NCI-H345 (cell line): ENCODE measurements at places on chromosomes 16 and 17.

GRCh38 chr17:77475016-77475976, 334.5 kb downstream of the SEC14L1 start:
- no peak for DNase-seq

GRCh38 chr16:46621934-46622676, 926 bp upstream of the SHCBP1 start:
- DNase-seq: no peak

GRCh38 chr16:27564224-27564623, 14.3 kb downstream of the KATNIP start:
- no peak for DNase-seq

DNA sequence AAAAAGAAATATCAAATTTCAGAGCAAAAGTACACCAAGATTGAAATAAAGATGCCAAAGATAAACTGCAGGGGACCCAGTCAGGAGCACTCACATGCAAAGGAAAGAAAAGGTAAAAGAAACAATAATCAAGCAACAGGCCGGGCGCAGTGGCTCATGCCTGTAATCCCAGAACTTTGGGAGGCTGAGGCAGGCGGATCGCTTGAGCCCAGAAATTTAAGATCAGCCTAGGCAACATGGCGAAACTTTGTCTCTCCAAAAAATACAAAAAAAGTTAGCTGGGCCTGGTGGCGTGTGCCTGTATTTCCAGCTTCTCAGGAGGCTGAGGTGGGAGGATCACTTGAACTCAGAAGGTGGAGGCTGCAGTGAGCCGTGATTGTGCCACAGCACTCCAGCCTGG, 107.6 kb upstream of the SMURF2 start:
- no peak for DNase-seq

- DNase-seq: no peak
Measured at GRCh38 chr17:13104576-13104975, 86.7 kb upstream of the ELAC2 start.

GRCh38 chr17:60534613-60535157, 8.6 kb upstream of the APPBP2 start:
- no peak for DNase-seq
